ENCODE measurements at places on chromosomes 5 and 9.

DNA sequence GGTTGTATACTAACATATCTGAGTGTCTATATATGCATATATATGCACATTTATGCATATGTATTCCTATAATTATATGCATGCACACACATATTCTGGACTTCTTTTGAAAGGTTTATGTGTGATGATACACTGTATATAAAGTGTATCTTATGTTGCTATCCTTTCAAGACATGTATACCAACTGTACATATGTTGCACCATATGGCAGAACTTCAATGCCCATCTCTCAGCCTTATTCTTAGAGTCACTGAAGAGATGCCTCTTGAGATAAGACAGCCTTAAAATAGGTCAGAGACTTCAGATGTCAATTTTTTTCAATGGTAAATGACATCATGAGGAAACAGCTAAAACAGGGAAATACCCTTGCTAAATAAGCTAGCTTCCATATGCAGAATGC lies 461.4 kb downstream of the SPATA31D1 start:
- no peak for DNase-seq

DNA sequence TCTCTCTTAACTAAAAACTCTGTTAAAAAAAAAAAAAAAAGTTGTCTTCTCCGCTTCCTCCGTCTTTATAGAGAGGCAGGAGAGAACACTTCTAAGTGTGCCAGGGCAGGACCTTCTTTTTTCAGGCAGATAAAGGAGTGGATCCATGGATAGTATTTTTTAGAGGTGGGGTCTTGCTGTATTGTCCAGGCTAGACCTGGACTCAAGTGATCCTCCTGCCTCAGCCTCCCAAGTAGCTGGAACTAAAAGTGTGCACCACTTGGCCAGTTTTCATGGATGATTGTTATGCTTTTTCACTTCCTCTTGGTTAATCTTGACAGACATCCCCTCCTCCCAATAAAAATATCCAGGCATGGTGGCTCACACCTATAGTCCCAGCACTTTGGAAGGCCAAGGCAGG lies 20.0 kb upstream of the GNE start:
- DNase-seq: no peak

GRCh38 chr5:38468202-38468673 lies 88.2 kb downstream of the LIFR start:
- no peak for DNase-seq

DNA sequence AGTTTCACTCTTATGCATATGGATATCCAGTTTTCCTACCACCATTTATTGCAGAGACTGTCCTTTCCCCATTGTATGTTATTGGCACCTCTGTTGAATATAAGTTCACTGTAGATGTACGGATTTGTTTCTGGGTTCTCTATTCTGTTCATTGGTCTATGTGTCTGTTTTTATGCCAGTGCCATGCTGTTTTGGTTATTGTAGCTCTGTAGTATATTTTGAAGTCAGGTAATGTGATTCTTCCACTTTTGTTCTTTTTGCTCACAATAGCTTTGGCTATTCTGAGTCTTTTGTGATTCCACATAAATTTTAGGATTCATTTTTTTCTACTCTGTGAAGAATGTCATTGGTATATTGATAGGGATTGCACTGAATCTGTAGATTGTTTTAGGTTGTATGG lies 26.1 kb upstream of the CCNB1 start:
- no peak for DNase-seq

- no peak for DNase-seq
Observed at GRCh38 chr5:169960659-169961058, 19.6 kb downstream of the INSYN2B start.

GRCh38 chr5:155278532-155278931 lies 265.0 kb downstream of the KIF4B start:
- DNase-seq: no peak
